ENCODE measurements at places on chromosomes 6 and 20. TPM values are rescaled to one million over a fixed set of nuclear protein-coding genes. Genes with fewer than 3 reads are reported as not detected.

The MPC1 gene
- total RNA-seq = 24.1 TPM

The ECHDC1 gene
- total RNA-seq = 49.6 TPM

The MICB gene
- total RNA-seq = 58.5 TPM

The CDH22 gene
- not detected for total RNA-seq

The SKIC2 gene
- total RNA-seq = 100 TPM

The HIVEP2 gene
- 27.0 TPM for total RNA-seq

The RNF182 gene
- total RNA-seq = not detected

The ACSS1 gene
- 24.0 TPM for total RNA-seq

The PHACTR3 gene
- not detected for total RNA-seq

The GINM1 gene
- 18.0 TPM for total RNA-seq

The SASH1 gene
- total RNA-seq = 1.6 TPM

The WFDC2 gene
- 0.34 TPM for total RNA-seq

The ADTRP gene
- total RNA-seq = 9.2 TPM

The NOX3 gene
- total RNA-seq = not detected

The RAE1 gene
- total RNA-seq = 37.2 TPM

The BPIFB1 gene
- total RNA-seq = not detected

The SIM1 gene
- 0.22 TPM for total RNA-seq
